ENCODE measurements at places on chromosomes 5 and 9.

DNA sequence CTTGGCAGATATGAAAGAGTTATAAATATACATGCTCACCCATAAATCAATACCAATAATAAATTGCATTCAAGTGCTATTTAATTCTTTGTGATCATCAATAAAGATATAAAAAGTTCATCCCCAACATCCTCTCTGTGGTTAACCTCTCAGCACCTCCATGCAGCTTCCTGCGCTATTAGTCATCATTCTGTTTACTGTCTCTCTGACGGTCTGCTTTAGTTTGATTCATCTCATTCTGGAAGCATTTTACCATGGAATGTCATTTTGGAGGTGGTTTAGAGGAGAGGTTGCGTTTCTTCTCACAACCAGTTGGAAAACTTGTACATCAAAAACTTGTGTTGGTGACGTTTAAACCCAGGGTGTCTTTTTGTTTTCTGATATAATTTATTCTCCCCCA, 486.6 kb downstream of the BRINP1 start:
- no peak for DNase-seq

- no peak for DNase-seq
These were observed 1308.3 kb upstream of the CDH9 start for GRCh38 chr5:28346696-28347095.

GRCh38 chr5:11719888-11720481, 184.3 kb downstream of the CTNND2 start:
- peak; percentile 51 for DNase-seq

DNA sequence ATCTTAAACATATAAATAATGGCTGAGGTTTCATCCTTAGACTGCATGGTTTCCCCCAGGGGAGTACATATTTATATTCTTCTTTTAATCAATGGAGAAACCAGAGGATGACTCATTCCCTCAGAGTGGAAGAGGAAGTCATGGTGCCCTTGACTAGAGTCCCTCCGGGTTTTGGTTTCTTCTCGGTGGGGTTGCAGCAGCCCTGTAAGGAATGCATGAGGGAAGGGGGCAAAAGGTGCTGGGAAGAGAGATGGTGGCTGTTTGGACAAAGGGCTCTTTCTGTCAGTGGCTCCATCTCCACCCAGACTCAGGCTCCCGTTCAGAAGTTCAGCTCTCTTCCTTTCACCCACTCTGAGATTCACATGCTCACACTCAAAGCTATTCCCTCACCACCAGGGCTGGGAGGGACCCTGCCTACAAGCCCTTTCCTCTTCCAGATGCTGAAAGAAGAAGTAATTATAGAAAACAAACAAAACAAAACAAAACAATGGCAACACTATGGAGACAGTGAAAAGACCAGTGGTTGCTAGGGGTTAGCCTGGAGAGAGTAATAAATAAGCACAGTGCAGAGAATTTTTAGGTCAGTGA, 129.8 kb upstream of the IL12B start:
- peak; percentile 35 for DNase-seq

GRCh38 chr5:180522330-180522729, 28.2 kb downstream of the CNOT6 start:
- DNase-seq: no peak

Measured in NCI-H748 treated with DMSO at 0.1 percent for 48 hours (cell line).